ENCODE measurements at places on chromosomes 5 and 9.
A peak's percentile ranks its signal among the peaks of the same experiment; 100 is the strongest.

DNA sequence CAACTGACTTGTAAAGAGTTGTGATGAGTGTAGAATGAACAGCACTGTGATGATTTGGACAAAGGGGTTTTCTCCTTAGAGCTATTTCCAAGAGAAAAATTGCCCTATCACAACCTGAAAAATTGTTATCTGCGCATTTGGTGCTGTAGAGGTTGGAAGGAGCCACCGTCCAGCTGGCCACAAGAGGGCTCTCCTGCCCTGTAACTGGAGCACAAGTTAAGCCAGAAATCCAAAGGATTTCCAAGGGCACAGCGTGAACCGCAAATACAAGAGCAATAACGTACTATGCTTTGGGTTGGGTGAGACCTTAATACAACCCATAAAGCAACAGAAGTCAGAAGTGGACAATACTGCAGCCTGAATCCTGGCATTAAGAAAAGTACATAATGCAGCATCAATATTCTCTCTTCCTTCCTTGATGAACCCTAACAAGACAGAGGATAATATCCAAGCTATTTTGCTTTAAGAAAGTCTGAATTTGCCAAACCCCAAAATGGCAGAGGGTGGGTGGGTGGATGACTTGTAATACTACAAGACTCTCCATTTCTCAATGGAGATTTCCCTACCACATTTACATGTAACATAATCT is 56.8 kb upstream of the SMIM32 start:
- DNase-seq = peak; percentile 17

DNA sequence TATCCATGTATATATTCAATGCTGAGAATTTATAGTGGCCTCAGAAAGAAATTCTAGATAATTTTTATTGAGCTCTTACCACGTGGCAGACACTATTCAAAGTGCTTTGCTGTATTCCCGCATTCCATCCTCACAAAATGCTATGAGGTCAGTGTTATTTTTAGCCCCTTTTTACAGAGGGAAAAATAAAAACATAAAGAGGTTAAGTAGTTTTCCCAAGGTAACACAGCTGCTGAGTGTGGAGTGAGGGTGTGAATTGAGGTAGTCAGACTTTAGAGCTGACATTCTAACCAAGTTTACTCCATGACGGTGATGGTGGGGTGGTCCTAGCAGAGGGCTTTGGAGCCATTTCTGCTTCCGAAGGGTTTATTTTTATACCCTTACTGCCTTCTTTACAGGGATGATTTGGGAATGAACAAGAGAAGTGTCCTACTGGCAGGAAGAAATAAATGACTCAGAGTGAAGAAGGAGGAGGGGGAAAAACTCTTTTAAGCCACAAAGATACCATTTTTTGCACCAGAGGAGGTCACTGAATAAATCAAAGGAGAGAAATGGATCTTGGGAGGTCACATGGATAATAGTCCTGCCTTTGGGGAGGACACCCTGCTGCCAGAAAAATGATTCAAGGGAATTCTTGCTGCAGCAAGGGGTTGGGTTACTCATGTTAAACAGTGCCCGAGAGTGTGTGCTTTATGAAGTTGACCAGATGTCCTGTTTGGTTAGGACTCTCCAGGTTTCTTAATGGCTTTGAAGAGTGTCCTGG is 76.1 kb downstream of the HMHB1 start:
- no peak for DNase-seq

DNA sequence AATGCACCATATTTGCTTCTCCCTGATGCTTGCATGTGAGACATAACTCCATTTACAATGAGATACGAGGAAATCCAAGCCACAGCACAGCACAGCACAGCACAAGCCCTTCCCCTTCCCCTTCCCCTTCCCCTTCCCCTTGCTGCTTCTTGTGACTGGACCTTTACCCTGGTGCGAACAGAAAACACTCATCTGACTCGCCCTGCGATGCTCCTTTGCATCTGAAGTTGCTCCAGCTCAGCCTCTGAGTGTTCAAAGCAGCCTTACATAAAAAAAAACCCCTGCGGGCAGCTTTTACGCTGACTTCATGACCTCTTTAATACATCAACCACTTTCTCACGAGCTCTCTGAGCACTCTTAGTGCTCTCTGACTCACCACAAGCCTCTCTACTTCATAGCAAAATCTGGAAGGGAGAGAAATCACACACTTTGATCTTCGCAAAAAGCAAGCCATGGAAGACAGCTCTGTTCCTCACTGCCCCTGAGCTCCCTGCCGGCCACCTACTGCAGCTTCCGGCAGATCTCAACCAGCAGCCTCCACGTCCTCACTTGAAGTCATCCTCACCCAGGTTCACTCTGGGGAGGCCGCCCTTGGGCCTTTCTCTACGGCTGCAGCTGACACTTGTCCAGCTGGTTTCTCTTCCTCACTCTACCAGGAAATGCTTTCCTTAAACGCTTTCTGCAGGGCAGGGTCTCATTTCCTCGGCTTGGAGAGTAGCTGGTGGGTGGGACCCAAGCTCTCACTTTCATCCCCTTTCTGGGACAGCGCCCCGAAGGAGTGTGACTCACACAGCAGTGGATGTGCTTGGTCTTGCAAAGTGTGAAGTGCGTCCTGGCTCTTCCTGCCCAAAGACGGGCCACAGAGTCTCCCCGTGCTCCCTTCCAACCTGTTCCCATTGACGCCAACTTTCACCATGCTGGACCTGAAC is 5.3 kb downstream of the SLC34A1 start:
- DNase-seq = no peak

- DNase-seq = no peak
These were observed 354.8 kb downstream of the NR2F1-AS1 start for GRCh38 chr5:93226202-93226735.

- no peak for DNase-seq
These were observed 3.4 kb downstream of the PCDHGC5 start for GRCh38 chr5:141492168-141492885.

DNA sequence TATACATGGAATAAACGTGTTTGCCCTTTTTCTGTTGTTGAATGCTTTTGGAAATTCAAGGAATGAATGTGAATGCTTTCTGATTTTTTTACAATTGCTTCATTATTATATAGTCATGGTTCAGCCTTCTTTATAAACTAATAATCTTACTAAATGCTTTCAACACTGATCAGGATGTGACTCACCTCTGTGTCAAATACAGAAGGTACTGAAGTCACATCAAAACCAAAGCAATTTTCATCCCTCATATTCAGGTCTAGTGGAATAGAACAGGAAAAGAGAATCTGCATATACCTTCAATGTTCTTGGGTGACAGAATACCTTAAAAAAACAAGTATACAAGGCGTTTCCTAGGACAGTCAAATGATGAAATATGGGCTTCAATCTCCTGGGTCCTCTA is 170.7 kb downstream of the PDE4D start:
- no peak for DNase-seq

DNA sequence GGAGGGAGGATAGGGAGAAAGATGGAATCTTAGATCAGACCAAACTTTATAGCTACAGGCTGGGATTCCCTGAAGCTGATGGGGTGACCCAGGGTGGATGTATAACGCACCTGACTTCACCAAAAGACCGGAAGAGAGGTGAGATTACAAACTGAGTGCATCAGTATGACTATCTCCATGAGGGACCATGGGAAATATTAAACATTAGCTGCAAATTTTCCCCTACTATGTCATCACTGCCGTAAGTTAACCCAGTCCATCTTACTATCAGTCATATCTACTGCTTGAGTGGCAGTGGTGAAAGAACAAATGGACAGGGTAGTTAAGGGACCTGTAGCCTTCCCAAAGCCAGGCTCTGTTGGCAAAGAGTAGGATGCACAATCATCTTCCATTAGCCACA is 368.3 kb downstream of the EFNA5 start:
- no peak for DNase-seq

DNA sequence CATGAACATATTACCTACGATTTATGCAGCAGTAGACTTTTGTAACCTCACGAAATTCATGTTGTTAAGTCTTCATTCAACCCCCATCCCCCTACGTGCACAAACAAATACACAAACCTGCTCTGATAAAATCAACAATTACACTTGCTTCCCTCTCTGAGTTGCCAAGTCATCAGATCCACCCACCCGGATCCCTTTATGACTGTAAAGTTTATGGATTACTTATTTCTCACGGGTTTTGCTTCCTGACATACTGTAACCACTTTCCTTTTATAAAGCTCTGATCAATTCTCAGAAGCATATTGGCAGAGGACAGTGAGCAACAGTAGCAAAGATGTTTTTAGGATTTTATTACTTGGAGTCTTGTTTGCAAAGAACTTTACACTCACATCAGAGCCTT is 70.5 kb downstream of the MLLT3 start:
- DNase-seq = peak; percentile 12

DNA sequence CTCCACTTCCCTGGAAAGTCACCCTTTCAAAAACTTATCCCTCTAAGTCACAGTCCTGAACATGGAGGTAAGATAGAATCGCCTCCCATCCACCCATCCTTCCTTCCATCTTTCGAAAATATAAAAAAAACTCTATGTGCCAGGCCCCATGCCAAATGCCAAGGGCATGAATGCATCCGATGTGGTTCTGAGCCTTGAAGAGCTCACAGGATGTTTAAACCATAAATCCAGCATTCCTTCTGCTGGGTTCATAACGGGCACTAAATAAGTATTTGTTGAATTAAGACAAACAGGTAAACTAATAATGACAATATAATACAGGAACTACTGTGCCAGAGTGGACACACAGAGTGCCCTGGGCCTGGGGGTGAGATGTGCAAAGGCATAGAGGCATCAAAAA is 147.3 kb downstream of the TTLL11 start:
- no peak for DNase-seq

DNA sequence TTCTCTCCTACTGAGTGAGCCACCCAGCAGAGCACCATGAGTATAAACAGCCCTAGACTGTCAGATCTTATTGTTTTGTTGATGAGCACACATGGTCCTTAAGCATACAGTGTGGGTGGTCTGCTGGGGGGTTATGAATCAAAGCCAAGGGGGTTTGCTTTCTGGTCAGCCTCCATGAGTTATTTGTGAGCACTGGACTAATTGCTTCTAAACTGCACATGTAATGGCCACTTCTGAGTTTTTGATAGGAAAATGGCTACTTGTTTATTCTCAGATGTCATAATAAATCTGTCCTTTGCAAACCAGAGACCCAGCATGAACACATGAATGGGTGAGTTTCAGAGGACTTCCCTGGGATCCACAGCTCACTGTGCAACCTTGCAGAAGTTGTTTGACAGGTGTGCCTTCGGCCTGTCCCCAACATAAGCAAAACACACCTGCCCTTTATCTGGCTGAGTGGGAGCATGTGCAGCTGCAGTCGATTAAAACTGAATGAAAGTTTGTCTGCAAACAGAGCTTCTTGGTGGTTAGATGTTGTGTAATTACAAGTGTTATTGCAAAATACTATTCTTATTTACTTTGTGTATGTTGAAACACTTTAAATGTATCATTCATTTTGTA is 35.9 kb downstream of the MAMDC2 start:
- DNase-seq = no peak

DNA sequence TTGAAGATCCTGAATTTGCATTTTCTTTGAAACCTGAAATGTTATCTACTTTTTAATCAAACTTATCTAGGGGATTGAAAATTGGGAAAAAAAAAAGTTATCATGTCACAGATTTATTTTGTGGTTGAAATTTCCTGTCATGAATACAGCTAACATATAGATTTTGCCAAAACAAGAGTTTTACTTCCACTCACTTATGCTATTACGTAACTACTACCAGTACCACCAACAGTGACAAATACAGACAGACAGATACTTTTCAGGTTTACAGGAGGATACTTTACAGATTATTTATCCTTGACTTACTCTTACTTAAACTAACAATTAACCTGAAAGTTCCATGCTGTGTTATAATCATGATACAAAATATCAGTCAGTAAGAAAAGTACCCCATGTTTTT is 6.8 kb upstream of the MRPS30 start:
- DNase-seq = no peak

- DNase-seq = no peak
These were observed 181.3 kb upstream of the DMRT1 start for GRCh38 chr9:660227-660626.

DNA sequence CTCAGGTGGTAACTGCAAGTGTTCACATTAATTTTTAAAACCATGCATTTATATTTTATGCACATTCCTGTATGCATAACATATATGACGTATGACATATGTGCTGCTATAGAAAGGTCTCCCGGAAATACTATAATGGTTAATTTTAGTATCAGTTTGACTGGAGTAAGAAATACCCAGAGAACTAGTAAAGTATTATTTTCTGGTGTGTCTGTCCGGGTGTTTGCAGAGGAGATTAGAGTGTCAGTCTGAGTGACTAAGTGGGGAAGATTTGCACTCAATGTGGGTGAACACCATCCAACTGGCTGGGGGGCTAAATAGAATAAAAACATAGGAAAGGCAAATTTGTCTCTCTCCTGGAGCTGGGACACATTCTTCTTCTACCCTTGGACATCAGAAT is 26.9 kb downstream of the UIMC1 start:
- DNase-seq = no peak

DNA sequence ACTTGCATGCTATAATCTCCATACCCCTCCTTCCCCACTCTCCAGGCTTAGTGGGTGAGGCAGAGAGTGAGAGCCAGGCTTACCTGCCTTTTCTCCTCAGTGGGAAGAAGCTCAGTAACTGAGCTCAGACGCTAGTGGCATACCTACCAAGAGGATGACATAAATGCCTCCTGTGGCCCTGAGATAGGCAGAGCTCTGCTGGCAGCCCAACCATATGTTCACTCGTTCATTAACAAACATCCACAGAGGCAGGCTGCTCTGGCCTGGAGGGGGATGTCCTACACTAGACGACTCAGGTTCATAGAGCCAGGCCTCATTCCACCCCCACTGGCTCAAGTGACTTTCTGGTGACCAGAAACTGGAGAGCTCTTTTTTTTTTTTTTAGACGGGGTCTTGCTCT is 81.3 kb downstream of the THBS4 start:
- no peak for DNase-seq

- DNase-seq = no peak
These were observed 104.2 kb upstream of the PANK3 start for GRCh38 chr5:168683247-168683926.

DNA sequence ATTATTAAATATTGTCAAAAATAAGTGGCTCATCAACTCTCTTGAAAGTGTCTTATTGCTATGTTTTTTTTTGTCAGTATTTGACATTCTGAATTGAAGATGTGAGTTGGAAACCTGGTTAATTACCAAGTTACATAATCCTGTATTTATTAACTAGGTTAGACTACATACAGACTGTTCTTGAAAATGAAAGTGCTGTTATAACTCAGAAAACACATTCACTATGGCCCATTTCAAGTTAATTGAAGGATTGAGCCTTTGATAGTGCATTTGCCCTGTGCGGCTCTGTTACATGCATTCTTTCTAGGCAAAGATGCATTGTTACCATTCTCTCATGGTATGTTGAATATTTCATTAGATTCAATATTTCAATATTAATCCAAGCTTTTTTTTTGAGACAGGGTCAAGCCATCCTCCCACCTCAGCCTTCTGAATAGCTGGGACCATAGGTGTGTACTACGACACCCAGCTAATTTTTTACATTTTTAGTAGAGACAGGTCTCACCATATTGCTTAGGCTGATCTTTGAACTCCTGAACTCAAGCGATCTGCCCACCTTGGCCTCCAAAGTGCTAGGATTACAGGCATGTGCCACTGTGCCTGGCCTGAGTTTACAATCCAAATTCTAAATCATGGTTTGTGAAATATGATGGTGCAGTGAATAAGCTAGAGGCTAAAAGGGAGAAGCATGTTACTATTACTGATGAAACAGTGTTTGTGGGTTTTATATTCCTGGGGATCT is 10.0 kb downstream of the CTNNA1 start:
- no peak for DNase-seq
